NCI-H187 treated with DMSO at 0.1 percent for 48 hours (cell line): ENCODE measurements at places on chromosomes 1 and 21.

GRCh38 chr21:26224366-26224765 lies 53.8 kb upstream of the APP start:
- no peak for DNase-seq

- no peak for DNase-seq
These were observed 96.8 kb upstream of the ADGRL2 start for GRCh38 chr1:81703756-81704463.

DNA sequence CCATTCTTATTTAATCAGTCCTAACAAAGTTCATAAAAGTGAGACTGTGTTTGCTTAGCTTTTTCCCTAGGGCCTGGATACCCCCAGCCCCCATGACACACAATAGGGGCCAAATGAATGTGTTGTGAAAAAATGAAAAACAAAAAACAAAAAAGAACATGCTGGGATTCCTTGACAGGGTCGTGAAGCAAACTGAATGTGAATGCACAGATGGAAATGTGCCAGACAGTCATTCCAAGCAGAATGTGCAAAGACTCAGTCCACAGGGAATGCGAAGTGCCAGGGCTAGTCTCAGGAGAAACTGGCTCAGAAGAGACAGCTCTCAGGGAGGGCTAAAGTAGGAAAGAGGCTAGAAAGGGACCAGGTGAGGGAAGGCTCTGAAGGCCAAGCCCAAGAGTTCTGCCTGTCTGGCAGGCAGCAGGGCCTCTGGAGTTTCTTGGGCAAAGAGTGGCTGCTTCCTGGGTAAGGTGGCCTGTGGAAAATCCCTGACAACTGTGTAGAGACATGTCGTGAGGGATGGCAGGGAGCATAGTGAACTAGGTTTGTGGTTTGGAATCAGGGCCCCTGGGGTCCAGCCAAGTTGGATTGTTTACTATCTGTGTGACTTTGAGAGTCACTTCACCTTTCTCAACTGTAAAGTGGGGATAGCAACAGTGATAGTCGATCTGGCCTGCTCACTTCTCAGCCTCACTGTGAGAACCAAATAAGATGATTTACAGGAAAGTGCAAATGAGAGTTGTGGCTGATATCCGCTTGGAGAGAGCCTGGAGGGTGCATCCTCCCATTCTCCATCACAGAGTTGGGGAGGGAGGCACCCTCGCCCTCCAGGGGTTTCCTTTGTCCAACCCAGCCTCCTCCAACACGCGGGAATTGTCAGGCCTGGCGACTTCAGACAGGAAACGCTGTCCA lies 1.2 kb upstream of the ADAM15 start:
- DNase-seq, result no peak

GRCh38 chr1:47232187-47232874 lies at the start of gene TAL1:
Gene TAL1 (minus strand): TSS chr1:47232225. CDS start chr1:47225888, 6,337 bp downstream.
- DNase-seq, result no peak

DNA sequence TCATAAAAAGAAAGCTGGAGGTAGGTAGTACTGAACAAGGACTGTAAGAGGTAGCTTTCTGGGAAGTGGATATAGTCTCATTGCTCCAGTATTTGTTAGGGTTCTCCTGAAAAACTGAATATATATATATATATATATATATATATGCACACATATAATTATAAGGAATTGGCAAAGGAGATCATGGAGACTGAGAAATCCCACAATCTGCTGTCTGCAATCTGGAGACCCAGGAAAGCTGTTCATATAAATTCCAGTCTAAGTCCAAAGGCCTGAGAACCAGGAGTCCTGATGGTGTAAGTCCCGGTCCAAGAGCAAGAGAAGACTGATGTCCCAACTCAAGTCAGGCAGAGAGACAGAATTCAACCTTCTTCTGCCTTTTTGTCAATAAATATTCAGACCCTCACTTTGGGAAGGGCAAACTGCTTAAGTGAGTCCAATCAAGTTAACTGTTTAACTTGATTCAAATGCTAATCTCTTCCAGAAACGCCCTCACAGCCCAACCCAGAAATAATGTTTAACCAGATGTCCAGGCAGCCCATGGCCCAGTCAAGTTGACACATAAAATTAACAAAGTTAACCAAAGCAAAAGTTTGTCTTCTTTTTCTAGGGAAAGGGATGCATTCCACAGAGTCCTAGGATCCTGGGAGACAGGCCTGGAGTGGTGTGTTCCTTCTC lies 225.3 kb upstream of the KAZN start:
- no peak for DNase-seq
